Kasumi-1 (cell line): ENCODE measurements at places on chromosomes 7 and 10.

GRCh38 chr7:94697035-94697974, 41.4 kb upstream of the SGCE start:
- DNase-seq: no peak

- DNase-seq: no peak
Measured at GRCh38 chr10:98169379-98169778, 34.9 kb downstream of the R3HCC1L start.

DNA sequence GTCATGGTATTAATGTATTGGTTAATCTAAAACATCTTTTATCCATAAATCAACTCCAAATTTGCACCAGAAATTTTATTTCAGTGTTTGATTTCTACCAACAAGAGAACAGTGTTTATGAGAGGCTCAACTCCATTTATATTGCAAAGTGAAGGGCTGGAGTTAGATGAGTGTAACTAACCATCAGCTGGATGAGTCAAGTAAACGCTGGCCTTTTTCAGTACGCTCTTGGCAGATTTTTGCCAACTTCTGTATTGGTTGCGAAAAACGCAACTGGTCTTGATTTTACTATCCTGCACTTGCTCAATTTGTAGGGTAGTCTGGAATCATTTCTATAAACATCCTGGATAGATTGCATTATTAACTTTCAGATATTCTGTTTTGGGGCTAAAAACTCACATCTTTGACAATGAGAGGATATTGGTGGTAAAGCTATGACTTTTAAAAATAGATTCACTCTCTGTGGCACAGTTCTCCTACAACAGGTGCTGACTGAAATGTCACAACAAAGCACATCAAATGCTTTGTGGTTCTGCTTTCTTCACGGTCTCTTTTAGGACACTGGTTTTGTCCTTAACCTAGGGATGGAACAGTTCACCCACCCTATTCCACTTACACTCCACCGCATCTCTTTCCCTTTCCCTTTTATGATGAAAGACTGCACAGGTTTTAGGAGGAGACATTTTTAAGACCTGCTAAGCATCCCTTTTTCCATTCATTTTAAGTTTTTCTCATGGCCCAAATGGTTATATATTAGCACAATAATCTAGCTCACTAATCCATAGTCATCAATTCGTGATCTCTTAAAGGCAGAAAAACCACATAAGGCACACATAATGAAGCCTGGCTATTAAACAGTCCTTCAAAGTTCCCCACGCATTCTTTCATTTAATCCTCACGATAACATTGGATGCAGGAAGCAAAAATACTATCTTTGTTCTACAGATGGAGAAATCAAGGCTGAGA, 12.8 kb downstream of the CACNA2D1 start:
- DNase-seq: no peak

DNA sequence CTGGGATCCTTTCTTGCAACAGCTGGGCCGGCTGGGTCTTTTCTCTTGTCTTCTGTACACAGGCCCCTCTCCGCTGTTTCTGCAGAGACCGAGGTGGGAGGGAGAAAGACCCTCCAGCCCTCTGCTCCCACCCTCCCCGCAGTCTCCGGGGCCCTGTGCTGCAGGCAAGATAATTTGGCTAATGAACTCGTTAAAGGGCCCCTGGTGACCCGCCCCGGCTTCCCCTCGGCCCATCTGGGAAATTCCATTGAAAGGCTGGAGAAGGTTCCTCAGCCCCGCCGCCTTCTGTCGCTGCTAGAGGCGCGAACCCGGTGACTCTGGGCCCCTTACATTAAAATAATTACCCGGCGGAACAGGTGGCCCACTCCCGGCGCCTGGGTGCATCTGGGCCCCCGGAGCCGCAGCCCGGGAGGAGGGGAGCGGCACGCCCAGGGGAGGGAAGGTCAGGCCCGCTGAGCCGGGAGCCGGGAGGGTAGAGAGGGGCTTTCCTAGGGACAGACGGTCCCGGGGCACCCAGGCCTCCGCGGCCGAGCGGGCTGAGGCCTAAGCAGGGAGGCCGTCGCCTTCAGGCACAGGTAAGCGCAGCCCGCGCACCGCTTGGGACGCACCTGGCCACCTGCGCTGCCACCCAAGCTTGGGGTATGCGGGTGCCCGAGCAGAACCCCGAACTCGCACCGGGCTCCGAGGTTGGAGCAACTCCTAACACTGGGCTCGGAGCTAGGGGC, 7.3 kb upstream of the MNX1 start:
- no peak for DNase-seq

- no peak for DNase-seq
Measured at GRCh38 chr7:37732888-37733287, 49.3 kb downstream of the GPR141 start.

DNA sequence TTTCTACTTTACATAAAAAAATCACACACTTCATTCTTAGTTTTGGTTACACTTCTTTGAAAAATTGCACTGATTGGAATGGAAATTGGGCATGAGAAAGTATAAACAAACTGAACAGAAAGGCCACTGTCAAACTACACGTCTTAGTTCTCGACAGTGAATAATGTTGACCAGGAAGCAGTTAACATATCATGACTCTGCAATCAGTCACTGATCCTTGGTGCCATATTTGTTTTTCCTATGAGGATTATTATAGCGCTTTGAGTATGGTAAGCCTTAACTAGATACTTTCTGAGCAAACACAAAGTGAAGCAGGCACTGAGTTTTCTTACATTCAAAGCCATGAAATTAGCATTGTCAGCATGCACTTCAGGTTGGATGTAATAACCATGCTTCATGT, 495.1 kb upstream of the ANKRD30A start:
- no peak for DNase-seq

- DNase-seq: peak; percentile 73
Measured at GRCh38 chr10:101297901-101298486, 56.0 kb upstream of the BTRC start.
